ENCODE measurements at places on chromosomes 12 and 14. TPM values are rescaled to one million over a fixed set of nuclear protein-coding genes. Genes with fewer than 3 reads are reported as not detected.

The SLCO1B1 gene
- not detected for total RNA-seq

The OXA1L gene
- 53.7 TPM for total RNA-seq

The CBLN3 gene
- total RNA-seq: 3.5 TPM

The DICER1 gene
- 52.4 TPM for total RNA-seq

GRCh38 chr14:77128414-77128891, 13.1 kb downstream of the ZDHHC22 start:
- DNase-seq: no peak

DNA sequence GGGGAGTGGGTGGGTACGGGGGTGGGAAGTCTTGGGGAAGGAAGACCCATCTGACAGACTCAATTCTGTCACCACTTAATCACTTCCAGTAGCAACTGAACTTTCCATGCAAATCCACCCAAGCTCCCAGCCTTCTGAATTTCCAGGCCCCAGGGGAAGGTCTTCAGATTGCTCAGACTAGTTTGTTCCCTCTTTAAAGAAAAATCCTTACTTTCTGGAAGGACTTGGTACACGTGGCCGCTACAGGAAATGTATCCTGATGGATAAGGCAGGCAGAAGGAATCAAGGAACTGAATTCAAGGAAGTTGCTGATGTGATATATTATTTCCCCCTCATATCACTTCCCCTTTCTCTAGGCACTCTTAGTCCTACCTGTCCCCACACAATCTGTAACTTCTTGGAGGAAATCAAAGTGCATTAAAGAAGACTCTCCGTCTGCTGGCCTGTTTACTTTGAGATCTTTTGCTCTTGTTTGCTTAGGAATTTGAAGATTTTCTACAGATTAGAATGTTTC, 6.4 kb downstream of the NFKBIA start:
- DNase-seq: peak; percentile 54

- DNase-seq: no peak
Measured at GRCh38 chr12:94704452-94705306, 54.3 kb upstream of the TMCC3 start.

GRCh38 chr12:72098622-72099021, 160.0 kb downstream of the TPH2 start:
- DNase-seq: no peak

DNA sequence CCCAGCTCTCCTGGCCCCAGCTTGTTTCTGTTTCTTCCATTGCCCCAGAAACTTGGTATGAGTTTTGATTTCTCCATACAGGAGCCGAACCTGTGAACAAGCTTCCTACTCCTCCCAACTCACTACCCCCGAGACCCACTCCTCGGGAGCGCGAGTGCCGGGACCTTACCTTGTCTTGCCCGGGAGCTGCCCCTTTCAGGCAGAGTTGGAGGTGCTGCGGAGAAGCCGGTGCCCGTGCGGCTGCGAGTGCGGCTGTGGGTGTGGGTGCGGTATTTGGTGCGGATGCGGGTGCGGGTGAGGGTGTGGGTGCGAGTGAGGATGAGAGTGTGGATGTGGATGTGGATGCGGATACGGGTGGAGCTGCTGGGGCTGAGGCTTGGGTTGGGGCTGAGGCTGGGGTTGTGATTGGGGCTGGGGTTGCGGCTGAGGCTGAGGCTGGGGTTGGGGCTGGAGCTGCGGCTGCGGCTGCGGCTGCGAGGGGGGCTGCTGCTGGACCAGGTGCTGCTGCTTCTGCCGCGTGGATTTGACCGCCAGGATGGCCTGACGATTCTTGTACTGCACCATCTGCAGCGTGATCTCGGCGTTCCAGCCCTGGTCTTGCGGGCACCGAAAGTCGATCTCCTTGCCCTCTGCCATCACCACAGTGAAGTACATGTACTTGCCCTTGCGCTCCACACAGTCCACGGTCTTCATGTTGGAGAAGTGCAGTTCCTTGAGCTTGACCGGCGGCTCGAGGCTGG, 1.1 kb downstream of the PHLDA1 start:
- peak; percentile 85 for DNase-seq

- no peak for DNase-seq
Measured at GRCh38 chr14:100085462-100085861, 20.2 kb downstream of the EVL start.

GRCh38 chr14:30678926-30679431, 56.9 kb downstream of the SCFD1 start:
- DNase-seq: no peak
